Hindlimb muscle (tissue), 1 donor: ENCODE measurements at places on chromosomes 1 and 21.
A peak's percentile ranks its signal among the peaks of the same experiment; 100 is the strongest.

DNA sequence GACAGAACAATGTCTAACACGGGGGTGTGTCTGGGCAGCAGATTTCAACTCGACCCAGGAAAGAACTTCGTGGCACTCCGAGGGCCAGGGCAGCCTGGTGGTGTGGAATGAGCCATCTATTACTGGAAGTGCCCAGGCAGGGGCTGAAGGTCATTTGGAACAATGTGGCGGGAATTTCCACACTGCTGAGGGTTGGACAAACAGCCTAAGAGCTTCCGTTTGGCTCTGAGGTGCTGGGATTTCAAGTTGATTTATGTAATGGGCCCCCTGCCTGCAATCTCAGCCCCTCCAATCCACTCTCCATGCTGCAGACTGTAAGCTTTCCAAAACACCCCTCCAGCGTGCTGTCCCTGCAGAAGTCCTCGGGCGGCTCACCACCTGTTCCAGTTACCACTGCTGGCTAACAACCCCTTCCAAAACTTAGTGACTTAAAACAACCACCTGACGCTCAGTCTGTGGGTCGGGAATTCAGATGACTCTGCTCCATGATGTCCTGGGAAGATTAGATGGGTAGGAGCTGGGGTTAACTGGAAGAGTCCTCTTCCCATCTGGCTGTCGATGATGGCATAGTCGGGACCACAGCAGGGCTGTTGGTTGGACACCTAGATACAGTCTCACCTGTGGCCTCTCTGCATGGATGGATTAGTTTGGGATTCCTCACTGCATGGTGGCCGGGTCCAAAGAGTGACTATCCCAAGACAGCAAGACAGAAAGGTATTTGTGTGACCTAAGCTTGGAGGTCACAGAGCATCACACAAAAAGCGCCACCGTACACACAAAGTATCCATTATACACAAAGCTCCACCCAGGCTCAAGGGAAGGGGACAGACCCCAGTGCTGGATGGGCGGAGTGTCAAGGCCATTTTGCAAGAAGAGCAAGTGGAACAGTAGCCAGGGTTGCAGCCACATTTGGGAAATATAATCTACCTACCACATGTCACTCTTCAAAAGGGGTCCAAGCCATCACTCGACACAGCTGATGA is 89.7 kb upstream of the IFFO2 start:
- DNase-seq = no peak

GRCh38 chr1:43348809-43349593 is 9.8 kb upstream of the CDC20 start:
- DNase-seq = peak; percentile 47

DNA sequence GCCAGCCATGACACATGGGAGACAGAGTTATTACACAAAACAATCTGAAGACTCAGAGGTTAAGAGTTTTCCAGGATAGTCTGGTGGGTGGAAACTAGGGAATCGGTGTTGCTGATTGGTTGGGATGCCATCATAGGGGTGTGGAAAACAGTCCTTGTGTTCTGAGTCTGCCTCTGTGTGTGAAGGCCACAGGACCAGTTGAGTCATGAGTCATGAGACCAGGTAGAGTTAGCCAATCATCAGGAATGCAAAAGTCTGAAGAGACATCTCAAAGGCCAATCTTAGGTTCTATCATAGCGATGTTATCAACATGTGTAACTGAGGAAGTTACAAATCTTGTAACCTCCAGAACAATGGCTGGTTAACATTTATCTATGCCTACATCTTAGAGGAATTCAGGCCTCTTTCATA is 49.7 kb upstream of the NEK7 start:
- DNase-seq = no peak

DNA sequence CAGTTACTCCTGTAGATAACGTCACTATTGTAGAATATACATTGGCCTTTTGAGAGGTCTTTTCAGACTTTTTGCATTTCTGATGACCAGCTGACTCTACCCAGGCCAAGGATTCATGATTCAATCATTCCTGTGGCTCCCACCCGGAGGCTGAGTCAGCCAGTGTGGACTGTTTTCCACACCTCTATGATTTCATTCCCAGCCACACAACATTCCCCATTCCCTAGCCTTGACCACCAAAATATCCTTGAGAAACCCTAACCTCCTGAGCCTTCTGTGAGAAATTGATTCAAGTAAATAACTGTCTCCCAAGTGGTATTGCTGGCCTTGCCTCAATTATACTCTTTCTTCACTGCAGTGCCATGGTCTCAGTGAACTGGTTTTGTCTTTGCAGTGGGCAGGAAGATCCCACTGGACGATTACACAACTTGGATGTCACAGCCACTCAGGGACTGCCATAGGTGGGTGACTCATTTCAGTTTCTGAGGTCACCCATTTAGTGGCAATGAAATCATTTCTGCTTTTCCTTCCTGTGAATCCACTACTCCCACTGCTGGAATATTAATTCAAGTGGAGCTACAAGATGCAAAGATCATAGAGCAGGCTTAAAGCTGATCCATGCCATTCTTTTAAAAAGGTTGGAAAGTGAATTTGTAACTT is 518.6 kb upstream of the ZP4 start:
- no peak for DNase-seq

- peak; percentile 60 for DNase-seq
Observed at GRCh38 chr1:7670334-7671145, 100.6 kb upstream of the VAMP3 start.

DNA sequence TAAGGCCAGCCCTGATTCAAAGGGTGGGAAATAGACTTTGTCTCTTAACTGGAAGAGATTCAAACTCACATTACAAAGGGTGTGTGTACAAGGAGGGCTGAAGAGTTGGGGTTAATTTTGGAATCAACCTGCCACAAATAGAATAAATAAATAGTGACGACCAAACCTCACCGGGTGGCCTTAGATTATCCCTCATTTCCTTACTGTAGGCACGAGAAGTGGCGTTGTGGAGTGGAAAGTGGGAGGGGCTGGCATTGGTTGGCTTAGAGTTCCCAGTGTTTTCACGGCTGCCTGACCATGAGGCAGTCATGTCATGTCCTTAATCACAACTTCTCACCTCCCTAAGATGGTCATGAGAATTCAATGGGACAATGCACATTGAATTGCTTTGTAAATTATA is 21.3 kb upstream of the RUNX1 start:
- DNase-seq = no peak

GRCh38 chr1:38173848-38174247 is 127.3 kb upstream of the POU3F1 start:
- no peak for DNase-seq

DNA sequence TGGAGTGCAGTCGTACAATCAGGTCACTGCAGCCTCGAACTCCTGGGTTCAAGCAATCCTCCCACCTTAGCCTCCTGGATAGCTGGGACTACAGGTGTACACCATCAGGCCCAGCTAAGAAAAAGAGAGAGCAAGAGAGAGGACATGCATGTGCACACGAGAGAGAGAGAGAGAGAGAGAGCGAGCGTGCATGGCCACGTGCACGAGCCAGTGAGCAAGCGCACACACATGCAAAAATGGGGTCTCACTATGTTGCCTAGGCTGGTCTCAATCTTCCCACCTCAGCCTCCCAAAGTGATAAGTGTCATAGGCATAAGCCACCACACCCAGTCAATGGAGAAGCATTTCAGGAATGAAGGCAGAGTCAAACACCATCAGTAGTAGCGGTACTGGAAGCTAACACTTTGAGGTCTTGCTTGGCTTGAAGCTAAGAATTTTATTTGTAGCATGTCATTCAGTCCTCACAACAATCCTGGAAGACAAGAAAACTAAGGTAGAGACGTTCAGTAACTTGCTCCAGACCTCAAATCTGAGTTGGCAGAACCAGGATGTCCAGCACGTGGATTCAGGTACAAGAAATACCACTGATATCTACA is 14.5 kb downstream of the GNB1 start:
- no peak for DNase-seq

- DNase-seq = no peak
Observed at GRCh38 chr1:235920596-235921375, 54.1 kb upstream of the LYST start.

DNA sequence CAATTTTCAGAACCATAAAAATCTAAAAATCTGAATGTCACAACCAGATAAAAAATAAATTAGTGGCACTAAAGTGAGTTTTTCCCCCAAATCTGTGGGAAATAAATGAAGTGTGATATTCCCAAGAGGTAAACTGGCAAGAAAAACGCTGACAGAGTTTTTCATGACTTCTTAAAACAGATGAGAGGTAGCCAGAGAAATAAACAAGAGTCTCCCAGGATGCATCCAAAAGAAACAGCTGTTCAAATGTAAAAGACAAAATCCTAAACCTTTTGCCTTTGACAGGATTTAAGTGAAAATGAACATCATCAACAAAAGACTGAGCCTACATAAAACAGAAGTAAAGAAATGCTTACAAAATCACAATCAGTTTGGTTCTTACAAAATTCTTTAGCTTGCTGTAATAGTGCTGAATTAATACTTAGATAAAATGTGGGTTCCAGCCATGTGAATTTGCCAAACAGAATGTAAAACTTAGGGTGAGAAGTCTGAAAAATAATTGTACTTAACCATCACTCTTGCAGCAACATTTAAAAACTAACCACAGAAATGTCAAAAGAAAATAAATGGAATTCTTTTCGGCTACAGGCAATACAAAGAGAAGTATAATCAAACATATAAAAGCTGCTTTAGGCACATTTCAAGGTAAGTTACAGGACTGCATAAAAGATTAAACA is 133.6 kb downstream of the EIF4G3 start:
- no peak for DNase-seq

- DNase-seq = no peak
Observed at GRCh38 chr1:36154335-36154734, 1.6 kb upstream of the MAP7D1 start.

DNA sequence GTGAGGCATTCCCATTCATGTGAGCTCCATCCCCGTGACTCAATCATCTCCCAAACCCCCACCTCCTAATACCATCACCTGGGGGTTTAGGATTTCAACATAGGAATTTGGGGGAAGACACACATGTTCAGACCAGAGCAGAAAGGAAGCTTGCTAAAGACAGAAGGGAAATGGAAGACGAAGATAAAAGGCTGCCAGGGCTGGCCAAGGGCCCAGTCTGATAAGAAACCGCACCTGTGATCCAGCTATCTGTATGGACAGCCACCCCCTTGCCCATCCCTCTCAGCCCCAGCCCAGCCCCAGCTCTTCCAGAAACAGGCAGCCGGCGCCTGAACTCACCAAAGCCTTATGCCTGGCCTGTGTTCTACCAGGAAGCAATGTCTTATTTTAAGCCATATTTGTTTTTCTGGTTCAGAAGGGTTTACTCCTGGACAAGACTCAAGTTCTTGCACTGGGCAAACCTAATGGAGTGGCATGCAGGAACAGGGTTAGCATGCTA is 198.4 kb upstream of the VAMP3 start:
- DNase-seq = no peak

DNA sequence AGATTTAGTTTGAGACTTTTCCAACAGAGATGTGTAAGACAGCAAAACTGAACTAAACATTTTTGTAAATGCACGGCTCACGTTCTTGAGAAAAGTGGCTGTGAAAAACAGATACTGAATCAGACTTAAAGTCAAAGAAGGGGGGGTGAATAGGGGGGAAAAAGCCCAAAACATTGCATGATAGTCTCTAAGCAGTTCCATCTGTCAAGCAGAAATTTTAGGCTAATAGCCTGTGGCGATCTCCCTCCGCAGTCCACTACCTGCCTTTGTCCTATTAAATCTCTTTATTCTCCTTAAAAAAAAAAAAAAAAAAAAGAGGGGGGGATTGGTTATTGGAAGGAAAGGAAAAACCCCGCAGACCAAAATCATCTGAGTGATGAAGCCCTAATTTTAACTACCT is 217.6 kb upstream of the NFIA start:
- no peak for DNase-seq

DNA sequence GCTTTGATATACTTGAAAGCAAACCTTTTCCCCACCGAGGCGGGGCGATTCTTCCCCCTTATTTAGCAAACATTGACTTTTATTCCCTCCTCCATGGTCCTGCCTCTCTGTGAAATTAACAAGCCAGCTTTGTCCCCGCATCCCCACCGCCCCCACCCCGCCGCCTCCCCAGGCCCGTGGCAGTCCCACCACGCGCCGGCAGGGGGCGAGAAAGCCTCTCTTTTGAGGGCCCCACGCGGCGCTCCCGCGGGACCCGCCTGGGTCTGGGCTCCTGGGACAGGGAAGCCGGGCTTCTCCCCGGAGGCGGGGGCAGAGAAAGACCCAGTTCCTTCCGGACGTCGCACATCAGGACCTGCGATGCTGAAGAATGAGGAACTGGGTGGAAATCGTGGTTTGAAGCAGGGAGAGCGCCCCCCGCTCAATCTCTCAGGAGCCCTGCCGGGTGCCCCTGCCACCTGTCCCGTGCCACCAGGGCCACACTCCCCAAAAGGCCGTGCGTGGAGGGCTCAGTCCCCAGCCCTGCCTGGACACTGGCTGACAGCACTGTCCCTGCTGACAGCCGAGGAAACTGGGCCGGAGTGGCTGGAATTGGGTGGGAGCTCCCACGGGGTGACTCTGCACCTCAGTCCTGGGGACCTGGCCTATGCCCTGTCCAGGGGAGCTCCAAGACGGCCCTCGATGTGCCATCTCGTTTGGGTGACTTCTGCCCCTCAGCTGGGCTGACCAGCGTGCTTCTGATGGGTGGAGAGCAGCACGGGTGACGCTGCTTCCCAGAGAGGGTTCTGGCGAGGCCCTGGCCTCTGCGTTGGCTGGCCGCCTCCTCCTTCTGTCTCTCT is 8.6 kb upstream of the ACTRT2 start:
- no peak for DNase-seq

GRCh38 chr1:33182401-33182841 is 578 bp upstream of the TRIM62 start:
- peak; percentile 83 for DNase-seq

DNA sequence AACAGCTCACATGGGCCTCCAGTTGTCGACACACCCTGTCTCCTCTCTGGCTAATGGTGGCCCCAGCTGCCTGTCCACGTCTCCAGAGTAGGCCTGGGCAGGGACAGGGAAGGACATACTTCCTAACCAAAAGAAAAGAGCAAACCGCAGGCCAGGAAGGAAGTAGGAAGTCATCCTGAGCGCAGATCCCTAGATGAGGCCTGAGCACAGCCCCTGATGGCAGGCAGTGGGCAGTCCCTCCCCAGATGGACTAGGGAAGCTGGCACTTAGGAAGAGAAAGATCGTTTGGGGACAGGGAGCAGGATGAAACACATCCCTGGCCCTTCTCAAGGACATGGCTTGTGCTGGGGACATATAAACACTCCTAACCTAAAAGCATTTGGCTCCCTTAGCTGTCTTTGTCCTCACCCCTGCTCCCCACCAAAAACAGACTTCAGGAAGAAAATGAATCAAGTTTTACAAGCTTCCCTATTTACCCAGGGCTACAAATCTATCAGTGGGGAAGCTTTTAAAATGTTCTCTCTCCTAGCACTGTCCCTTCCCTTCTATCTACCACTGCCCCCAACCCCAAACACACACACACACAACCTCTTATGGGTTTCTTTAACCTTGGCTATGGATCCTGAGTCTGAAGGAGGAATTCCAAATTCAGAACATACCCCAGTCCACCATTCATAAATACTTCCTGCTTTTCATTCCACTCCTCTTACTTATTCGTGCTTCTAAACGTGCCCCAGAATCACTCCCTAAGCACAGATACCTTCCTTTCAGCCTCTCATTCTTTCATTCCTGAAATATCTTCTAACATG is 21.1 kb downstream of the SSBP3 start:
- no peak for DNase-seq
